Mucosa of descending colon (tissue), 3 donors: ENCODE measurements at places on chromosomes 7 and 10.

DNA sequence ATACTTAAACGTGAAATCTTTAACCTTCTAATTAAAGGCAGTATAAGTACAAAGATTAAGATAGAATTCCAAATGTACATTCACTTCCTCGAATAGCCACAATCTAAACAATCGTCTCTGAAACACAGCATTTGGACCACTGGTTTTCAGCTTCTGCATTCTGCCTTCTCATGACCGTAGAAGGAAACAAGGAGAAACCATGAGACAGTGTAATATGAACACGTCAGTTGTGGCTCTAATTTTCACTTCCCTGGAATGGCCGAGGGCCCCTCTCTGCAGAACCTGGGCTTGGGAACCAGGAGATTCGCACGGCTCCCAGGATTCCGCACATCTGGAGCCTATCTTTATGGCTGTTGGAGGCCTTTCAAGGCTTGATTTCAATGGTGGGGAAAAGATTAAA, 189.3 kb downstream of the KLF6 start:
- DNase-seq: no peak

DNA sequence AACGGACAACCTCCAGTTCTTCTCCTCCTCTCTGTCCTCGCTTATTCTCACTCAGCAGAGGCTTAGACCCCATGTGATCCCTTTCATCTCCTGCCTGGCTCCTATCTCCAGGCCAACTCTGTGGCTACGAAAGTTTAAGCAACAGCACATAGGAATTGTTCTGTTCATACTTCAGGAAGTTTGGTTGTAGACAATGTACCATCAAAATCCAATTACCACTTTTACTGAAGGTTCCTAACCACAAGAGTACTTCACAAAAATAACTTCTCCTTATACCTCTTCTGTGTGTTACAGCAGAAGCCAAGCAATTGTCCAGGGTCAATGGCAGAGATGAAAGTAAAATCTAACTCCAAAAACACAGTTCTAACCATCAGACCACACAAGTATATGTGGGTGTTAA, 80.0 kb downstream of the SLC25A13 start:
- no peak for DNase-seq

DNA sequence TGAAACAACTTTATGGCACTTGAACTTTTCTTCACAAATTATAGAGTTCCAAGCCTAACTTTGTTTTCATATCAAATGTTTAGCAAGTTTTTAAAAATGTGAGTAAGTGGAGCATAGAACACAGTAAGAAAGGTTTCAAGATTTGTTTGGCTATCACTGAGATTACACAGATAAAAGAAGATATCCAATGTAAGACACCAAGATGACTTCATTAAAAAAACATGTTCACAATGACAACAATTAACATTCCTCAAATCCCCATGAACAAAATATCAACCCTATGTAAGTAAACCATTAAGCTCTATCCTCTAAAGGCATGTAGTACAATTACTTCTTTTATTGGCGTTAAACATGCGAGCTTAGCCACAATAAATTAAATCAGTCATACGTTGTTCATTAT, 129.7 kb downstream of the RELN start:
- DNase-seq: no peak

DNA sequence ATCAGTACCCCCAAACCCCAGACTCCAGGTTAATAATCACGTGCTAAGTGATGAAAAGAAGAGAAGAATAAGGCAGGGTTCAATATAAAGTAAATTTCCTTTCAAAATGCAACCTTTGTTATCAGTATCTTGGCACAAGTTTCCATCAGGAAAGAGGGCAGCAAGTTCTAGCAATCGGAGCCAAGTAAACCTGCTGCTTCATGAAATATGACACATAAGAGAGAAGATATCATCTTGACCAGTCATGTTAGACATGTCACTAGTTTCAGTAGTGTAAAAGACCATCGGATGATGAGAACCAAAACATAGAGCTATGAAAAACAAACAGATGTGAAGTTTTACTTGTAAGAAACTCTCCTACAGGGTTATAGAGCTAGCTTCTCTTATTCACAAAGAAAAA, 44.0 kb downstream of the AASS start:
- no peak for DNase-seq

DNA sequence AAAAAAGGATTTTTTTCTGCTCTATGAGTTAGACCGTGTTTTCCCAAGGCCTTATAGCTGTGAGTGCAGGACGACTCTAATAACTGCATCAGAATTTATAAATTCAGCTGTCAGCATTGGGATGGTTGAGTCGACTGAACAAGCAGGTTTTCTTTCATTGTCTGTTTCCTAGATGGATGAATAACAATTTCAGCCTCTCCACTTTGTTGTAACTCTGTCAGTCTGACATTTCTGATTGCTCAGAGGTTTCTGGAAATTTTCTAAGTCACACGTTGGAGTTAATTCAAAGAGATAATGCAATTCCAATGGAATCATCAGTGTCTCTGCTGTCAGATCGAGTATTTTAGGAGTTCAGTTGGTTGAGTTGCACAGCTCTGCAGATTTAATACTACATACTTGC, 159.2 kb downstream of the CHN2 start:
- DNase-seq: no peak

GRCh38 chr10:48695636-48696534, 11.2 kb downstream of the WDFY4 start:
- no peak for DNase-seq

DNA sequence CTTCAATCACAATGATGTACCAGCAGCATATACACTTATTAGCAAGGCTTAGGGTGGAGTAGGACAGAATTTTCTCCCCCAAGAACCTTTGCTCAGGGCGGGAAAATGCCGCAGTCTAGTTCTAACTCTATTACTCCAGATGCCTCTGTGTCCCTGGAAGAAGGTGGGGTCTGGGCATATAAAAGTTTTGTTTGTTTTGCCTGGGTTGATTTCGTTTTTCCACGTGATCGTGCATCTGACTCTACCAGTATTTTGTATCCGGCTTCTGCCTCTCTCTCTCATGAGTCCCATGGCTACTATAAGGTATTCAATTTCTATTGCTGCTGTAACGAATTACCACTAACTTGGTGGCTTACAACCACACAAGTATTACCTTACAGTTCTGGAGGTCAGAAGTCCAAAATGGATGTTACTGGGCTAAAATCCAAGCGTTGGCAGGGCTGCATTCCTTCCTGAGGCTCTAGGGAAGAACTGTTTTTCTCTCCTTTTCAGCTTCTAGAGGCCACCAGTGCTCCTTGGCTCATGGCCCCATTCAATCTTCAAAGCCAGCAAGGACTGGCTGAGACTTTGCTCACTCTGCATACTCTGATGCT, 181.2 kb upstream of the PRSS58 start:
- DNase-seq: no peak

DNA sequence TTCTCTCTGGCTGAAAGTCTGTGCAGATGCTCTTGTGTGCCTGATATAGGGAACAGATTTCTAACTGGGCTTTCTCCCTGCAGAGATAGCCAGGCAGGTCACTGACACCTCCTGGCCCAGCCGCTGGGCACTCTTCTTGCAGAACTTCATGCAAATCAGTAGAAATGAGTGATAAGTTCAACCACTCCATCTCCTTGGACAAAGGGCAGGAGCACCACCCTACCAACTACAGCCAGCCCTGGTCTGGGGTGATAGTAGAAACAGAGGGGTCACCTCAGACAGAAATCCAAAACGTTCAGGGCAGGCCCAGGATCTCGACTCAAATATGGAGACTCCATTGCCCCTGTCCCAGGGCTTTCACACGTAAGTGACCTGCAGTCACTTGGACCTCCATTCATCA, 917.8 kb upstream of the ZNF722 start:
- no peak for DNase-seq

DNA sequence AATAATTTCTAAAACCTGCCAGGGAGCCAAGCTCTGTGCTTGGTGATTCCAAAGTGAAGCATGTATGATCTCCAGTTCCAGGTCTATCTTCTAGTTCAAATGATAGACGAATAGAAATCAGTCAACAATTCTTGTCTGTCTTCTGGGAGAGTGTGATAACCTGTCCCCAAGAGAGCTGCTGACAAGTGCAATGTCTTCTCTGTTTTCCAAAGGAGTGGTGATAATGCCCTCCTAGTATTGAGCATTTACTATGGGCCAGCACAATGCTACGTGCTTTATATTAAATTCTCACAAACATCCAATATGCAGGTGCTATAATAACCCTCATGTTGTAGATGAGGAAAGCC, 10.2 kb downstream of the MXI1 start:
- DNase-seq: no peak

DNA sequence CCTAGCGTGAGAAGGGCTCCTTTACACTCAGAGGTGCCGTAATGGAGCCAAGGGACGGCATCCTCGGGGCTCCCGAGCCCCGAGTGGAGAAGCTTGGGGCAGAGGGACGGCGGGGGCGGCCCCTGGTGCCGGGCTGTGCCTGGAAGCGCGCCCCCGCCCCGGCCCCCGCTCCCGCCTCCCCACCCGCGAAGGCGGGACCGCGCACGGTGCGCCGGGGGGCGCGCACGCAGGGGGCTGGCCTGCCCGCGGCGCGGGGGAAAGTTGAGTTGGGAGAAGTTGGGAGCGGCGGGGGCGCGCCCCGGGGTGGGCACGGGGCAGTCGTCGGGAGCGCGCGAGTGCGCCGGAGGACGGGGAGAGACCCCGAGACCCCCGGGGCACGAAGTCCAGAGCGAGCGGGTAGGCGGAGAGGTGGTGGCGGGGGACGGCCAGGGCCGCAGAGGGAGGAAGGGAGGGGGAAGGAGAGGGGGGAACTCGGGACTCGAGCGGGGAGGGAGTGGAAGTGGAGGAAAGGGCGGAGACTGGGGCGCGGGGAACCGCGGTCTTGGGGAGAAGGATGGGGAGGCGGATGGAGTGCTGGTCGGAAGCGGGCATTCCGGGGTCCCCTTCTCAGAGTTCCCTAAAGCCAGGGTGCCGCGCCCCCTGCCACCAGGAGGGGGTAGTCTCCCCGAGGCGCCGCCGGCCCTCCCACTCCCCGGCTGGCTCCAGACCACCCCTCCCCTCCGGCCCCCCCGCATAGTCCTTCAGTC, at the start of gene SLC4A2:
Gene SLC4A2, plus strand, starts transcription at position 223 of the 746 bp plus-strand sequence. CDS start 2,399 bp downstream, outside the sequence.
- peak; percentile 86 for DNase-seq

DNA sequence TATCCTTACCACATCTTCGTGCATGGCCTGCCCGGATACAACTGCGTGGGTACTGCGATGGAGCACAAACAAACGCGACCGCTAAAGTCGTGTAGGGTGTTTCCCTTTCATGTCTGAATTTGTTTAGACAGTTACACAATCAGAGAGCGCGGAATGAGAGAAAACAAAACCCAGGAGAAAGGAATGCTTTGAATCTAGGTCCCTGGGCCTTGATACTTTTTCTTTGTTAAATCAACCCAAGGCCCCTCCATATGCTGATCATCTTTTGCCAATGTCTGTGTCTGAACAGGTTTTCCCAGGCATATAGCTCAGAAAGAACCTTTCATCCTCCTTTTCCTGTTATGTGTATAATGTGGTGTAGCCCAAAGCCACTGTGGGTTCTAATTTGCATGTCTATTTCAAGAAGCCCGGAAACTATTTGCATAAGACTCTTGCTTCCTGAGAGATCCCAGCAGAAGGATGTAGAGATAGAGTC, 145.8 kb downstream of the FRMD4A start:
- DNase-seq: no peak

DNA sequence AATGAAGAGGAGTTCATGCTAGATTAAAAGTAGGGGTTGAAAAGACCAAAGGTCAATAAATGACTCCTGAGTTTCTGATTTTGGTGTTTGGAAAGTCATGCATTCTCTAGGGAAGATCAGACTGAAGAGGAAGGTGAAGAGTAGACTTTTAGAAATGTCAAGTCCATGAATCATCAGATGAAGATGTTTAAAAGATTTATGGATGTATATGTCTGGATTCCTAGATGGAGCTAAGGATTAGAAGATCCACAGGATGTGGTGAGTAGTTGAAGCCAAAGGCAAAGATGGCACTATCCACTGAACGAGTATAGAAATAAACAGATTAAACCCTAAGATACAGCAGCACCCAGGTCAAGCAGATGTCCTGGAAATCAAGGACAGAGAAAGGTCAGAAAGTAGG, 298.5 kb downstream of the GPAM start:
- no peak for DNase-seq

GRCh38 chr10:113007343-113007771, 57.3 kb downstream of the TCF7L2 start:
- DNase-seq: no peak

GRCh38 chr10:127392351-127393235, 156.5 kb upstream of the NPS start:
- no peak for DNase-seq
